Activated effector memory CD4-positive, alpha-beta T cell treated with anti-CD3 and anti-CD28 coated beads, Interleukin-2, amount 50 U/mL, for 16 hours (primary cell): ENCODE measurements at places on chromosomes 13 and 19.

- no peak for DNase-seq
Observed at GRCh38 chr13:65966991-65967451, 1263.1 kb downstream of the PCDH9 start.

DNA sequence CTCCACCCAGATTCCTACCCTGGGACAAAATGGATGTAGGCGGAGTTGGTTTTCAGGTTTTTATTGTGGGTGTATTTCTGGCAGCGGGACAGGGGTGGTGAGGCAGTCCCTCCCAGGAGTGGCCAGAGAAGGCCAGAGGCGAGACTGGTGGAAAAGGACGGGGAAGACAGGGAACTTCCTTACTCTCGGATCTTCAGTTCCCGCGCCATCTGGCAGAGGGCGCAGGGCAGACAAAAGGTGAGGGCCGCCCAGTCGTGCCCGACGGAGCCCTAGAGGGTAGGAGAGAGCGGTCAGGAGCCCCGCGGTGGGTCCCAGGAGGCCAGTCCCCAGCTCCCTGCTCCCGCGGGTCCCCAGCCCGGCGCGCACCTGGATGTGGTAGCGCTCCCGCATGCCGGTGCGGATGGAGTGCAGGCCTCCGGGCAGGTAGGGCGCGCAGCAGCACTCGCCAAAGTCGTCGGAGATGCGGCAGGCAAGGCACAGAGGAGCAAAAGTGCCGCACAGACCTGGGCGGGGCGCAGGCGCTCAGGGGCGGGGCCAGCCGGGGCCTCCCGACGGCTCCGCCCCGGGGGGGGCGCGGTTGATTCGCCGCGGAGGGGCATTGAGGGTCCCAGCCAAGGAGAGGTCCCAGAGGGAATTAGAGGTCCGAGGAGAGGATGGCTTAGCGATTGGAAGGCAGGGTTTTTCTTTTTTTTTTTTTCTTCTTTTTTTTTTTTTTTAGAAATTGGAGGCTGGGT, 3.0 kb downstream of the CNFN start:
- DNase-seq: peak; percentile 88

GRCh38 chr19:40507892-40508291, 41.1 kb downstream of the SPTBN4 start:
- DNase-seq: no peak

GRCh38 chr19:7767487-7767886, 4.4 kb downstream of the CLEC4M start:
- DNase-seq: no peak

DNA sequence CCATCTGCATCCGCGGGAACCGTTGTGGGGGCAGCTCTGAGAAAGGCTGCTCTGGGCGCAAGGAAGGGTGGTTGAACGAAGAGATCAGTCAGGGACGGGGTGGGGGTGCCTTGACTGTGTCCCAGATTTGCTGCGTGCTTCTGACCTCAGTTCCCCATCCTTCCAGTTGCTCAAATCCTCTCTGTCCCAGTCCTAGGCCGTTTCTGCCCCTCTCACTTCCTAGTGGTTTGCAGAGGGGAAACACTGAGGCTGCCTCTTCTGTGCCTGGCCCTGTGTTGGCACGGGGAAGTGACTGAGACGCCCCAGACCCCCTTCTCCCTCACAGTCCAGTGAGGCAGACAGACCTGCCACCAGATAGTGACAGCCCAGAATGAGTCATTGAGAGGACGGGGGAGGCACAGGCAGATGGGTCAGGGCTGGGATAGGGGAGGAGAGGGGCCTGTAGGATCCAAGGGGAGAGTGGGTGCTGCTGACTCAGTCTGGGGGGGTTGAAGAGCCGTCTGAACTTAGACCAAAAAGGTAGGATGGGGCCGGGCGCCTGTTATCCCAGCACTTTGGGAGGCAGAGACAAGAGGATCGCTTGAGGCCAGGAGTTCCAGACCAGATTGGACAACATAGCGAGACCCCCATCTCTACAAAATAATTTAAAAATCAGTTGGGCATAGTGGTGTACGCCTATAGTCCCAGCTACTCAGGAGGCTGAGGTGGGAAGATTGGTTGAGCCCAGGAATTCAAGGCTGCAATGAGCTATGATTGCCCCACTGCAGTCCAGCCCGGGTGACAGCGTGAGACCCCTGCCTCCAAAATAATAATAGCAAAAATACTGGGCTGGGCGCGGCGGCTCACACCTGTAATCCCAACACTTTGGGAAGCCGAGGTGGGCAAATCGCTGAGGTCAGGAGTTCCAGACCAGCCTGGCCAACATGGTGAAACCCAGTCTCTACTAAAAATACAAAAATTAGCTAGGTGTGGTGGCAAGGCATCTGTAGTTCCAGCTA, 26.5 kb downstream of the NUMBL start:
- peak; percentile 69 for DNase-seq

DNA sequence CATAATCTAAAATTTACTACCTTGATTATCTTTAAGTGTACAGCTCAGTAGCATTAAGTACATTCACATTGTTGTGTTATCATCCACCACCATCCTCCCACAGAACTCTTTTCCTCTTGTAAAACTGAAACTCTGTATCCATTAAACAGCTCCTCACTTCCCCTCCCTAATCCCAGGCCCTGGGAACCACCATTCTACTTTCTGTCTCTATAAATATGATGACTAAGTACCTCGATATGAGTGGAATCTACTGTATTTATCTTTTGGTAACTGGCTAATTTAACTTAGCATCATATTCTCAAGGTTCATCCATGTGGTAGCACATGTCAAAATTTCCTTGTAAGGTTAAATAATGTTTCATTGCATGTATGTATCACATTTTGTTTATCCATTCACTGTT, 49.0 kb upstream of the POMP start:
- DNase-seq: no peak

DNA sequence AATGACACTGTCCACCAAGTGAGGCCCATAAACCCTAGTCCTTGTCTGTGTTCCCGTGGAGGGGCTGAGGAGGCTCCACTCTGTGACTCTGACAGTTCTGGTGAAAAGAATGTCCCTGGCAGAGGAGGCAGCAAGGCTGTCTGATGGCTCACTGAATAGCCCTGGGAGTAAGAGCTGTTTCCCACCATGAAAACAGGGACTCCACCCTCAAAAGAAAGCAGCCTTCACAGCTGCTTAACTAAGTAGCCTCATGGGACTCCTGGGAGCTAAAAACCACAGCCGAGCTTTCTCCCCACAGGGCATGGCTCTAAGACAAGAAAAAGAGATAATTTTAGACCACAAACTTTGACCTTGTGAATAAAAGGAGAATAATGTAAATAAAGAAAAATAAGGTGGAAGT, 135.1 kb upstream of the FRY start:
- DNase-seq: no peak

GRCh38 chr13:92806215-92806614, 420.4 kb upstream of the GPC6 start:
- DNase-seq: no peak

- no peak for DNase-seq
Observed at GRCh38 chr19:55699221-55699620, 24.2 kb downstream of the EPN1 start.

- DNase-seq: no peak
Observed at GRCh38 chr13:32423592-32423991, 4.3 kb downstream of the N4BP2L1 start.

DNA sequence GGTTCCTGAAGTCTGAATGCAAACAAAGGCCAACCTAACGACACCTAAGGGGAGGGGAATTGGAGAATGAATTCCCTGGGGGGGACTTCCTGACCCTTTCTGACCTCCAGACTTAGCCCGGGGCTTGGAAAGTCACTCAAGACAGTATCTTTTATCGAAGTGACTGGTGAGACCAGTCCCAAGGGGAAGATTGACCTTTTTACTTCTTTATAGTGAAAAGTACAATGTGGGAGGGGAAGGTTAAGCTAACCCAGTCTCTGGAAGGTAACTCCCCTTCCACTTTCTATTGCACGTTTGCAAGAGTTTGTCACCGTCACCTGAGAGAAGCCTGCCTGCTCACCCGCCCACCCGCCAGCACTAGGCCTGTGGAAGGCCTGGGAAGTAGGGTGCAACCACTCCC, 111.9 kb downstream of the EFNB2 start:
- no peak for DNase-seq

- DNase-seq: no peak
Observed at GRCh38 chr13:110546378-110546777, 15.1 kb downstream of the RAB20 start.

DNA sequence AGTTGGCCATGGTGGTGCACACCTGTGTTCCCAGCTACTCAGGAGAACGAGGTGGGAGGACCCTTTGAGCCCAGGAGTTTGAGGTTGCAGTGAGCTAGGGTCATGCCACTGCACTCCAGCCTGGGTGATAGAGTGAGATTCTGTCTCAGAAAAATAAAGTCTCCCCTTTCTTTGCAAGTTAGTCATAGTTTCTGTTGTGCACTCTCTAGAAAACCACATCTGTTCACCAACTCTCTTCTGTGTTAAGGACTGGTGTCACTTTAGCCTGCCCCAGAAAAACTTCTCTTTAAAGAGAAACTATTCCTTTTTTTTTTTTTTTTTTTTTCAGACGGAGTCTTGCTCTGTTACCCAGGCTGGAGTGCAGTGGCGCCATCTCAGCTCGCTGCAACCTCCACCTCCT, 4.9 kb upstream of the CHST8 start:
- no peak for DNase-seq
